ENCODE measurements at places on chromosomes 6 and 20. TPM values are rescaled to one million over a fixed set of nuclear protein-coding genes. Genes with fewer than 3 reads are reported as not detected.

DNA sequence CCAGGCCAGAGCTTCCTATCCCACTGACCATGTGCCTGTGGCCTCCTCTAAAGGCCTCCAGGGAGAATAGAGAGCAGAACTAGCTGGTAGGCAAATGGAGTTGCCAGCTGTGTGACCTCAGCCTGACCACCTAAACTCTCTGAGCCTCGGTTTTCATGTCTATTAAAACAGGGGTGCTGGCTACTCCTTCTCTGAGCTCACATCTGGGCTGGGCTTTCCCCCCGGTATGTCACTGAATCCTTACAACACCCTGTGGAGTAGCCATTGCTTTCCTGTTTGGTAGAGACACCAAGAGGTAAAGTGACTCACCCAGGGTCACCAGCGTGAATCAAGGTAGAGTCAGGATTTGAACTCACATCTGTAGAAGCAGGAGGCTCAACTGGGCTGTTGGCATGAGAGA lies 132.1 kb downstream of the JPH2 start:
- no peak for DNase-seq
- no peak overlapping the region for H3K27ac ChIP-seq
- H3K4me3 ChIP-seq = no peak overlapping the region
- H3K27me3 ChIP-seq = no peaks in the 10 kb centered on the region
- H3K4me1 ChIP-seq = no peaks in the 10 kb centered on the region

The UST gene
- 28.3 TPM for total RNA-seq

The NKAIN4 gene
- not detected for total RNA-seq

The PTCRA gene
- total RNA-seq = not detected

GRCh38 chr6:132456700-132457143 lies 55.4 kb upstream of the MOXD1 start:
- H3K4me1 ChIP-seq = no peaks in the 10 kb centered on the region
- H3K4me3 ChIP-seq = no peak overlapping the region
- no peak overlapping the region for H3K27ac ChIP-seq
- H3K27me3 ChIP-seq = no peaks in the 10 kb centered on the region

GRCh38 chr20:19502169-19502568 lies 255.9 kb upstream of the RIN2 start:
- no peak overlapping the region for H3K4me3 ChIP-seq
- no peaks in the 10 kb centered on the region for H3K36me3 ChIP-seq
- no peaks in the 10 kb centered on the region for H3K27me3 ChIP-seq
- H3K27ac ChIP-seq = no peak overlapping the region
- DNase-seq = no peak

The ISM1 gene
- 2.6 TPM for total RNA-seq

DNA sequence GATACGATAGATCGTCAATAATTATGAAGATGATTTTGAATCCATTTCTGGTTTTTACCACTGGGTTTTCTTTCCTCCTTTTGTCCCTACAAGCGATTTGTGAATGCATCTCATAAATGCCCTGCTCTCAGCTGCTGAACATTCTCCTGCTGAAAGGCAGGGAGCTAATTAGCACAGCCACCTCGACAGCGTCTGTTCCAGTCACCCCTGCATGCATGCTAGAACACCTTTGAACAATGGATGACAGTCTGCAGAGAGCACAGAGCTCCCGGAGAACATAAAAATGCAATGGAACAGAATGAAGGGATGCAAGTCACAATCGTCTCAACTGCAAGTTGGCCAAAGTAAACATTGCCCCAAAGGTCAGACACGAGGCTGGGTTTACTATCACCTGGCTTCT lies 105.8 kb downstream of the SLC35B3 start:
- H3K27ac ChIP-seq = no peak overlapping the region
- no peaks in the 10 kb centered on the region for H3K36me3 ChIP-seq
- no peak overlapping the region for H3K4me3 ChIP-seq
- no peak for DNase-seq
- no peaks in the 10 kb centered on the region for H3K4me1 ChIP-seq

DNA sequence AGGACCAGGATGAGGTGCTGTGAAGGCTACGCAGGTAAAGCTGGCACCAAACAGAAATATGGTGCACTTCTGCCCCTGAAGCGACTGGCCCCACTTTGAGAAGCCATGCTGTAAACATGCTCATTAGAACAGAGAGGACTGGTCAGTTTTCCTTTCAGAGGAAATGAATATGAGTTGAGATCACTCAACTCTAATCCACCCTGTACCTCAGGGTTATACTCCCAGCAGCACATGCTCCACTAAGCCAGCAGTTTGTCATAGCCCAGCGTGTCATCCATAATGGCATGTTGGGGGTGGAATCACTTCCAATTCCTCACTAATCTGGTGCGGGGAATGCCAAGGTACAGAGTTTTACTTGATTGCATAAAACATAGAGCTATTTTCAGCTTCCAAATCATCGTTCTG lies 98.1 kb downstream of the HIVEP2 start:
- no peaks in the 10 kb centered on the region for H3K36me3 ChIP-seq
- H3K4me3 ChIP-seq = no peak overlapping the region
- H3K27me3 ChIP-seq = no peaks in the 10 kb centered on the region
- H3K4me1 ChIP-seq = peaks cover 35% of the 10 kb centered on the region
- DNase-seq = no peak

The SCRT2 gene
- under 0.01 TPM for total RNA-seq

GRCh38 chr20:2759143-2759542 lies 41.3 kb downstream of the CPXM1 start:
- DNase-seq = no peak
- H3K27me3 ChIP-seq = no peaks in the 10 kb centered on the region
- H3K4me1 ChIP-seq = no peaks in the 10 kb centered on the region
- no peak overlapping the region for H3K4me3 ChIP-seq
- no peak overlapping the region for H3K27ac ChIP-seq

DNA sequence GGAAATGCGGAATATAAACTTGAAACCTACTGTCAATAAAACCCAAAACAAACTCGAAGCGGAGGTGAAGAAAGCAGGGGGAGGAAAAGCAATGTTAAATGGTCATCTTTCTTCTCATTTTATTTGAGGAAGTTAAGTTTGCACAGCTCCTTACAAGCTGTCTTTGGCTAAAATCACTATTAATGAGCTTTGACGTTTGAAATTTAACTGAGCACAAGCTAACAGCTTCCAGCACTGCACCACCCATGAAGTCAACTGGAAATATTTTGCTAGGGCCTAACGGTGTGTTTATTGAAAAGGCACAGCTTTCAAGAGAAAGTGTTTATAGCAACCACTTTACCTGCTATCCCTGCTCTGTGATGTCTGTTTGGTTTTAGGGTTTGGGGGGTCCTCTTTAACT lies 103.8 kb downstream of the PKHD1 start:
- no peaks in the 10 kb centered on the region for H3K36me3 ChIP-seq
- no peaks in the 10 kb centered on the region for H3K4me1 ChIP-seq
- no peaks in the 10 kb centered on the region for H3K27me3 ChIP-seq
- no peak for DNase-seq
- no peak overlapping the region for H3K27ac ChIP-seq

DNA sequence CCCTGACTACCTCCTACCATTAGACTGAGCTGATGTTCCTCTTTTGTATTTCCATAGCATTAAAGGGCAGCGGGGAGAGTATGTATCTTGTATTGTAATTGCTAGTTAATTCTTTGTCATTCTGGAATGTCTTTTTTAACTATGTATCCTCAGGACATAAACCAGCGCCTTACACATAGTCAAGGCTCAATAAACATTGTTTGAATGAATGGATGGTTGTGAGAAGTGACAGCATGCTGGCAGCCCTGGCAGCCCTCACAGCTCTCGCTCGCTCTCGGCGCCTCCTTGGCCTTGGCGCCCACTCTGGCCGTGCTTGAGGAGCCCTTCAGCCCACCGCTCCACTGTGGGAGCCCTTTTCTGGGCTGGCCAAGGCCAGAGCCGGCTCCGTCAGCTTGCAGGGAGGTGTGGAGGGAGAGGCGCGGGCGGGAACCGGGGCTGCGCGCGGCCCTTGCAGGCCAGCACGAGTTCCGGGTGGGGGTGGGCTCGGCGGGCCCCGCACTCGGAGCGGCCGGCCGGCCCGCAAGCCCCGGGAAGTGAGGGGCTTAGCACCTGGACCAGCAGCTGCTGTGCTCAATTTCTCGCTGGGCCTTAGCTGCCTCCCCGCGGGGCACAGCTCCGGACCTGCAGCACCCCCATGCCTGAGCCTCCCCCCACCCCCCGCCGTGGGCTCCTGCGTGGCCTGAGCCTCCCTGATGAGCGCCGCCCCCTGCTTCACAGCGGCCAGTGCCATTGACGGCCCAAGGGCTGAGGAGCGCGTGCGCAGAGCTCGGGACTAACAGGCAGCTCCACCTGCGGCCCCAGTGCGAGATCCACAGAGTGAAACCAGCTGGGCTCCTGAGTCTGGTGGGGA lies 93.1 kb downstream of the RNF182 start:
- H3K36me3 ChIP-seq = no peaks in the 10 kb centered on the region
- no peaks in the 10 kb centered on the region for H3K27me3 ChIP-seq
- peaks cover 26% of the 10 kb centered on the region for H3K4me1 ChIP-seq
- H3K27ac ChIP-seq = peak overlapping the region; percentile 77

The HEY2 gene
- 2.6 TPM for total RNA-seq

The KCNK5 gene
- 16.9 TPM for total RNA-seq

The MROH8 gene
- 0.78 TPM for total RNA-seq

The CALHM5 gene
- 0.52 TPM for total RNA-seq

GRCh38 chr20:43985608-43986316 lies 71.1 kb downstream of the TOX2 start:
- H3K27ac ChIP-seq = no peak overlapping the region
- no peaks in the 10 kb centered on the region for H3K36me3 ChIP-seq
- H3K27me3 ChIP-seq = no peaks in the 10 kb centered on the region
- no peak for DNase-seq
- no peaks in the 10 kb centered on the region for H3K4me1 ChIP-seq

All from body of pancreas (tissue), 4 donors.